ENCODE measurements at places on chromosomes 12 and 14.

DNA sequence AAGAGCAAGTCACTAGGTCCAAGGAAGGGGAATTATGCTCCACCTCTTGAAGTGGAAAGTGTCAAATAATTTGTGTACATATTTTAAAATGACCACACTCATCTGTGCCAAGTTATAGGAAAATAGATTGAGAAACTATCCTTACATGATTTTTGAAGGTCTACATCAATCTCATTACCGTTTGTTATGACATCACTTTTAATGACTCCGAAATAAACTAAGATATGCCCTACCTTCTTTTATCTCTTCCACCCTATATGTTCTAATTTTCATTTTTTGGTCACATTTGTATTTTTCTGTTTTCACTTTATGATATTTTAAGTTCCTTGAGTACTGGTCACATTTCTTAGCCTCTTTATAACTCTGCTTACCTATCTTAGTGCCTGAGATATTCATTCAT lies 3.3 kb upstream of the PSMC6 start:
- no peak for DNase-seq

DNA sequence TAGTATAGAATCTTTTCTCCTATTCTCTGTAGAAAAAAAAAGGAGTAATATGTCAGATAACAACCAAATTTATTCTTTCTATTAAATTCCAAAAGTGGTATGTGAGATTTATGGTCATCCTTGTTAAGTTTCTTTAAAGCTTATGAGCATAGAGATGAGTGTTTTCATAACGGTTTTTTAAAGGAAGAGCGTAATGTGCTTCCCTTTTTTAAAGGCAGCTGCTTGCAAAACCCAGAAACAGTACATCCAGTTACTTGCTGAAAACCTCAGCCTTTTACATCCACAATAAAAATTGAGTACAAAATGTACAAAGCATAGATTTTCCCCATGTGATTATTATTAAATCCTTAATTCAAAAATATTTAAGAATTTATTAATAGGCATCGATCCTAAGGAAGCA lies 53.6 kb upstream of the CD163 start:
- no peak for DNase-seq

GRCh38 chr12:58301038-58301729 lies 359.8 kb downstream of the ATP23 start:
- DNase-seq = no peak

GRCh38 chr14:57068511-57068910 lies 200.2 kb downstream of the EXOC5 start:
- DNase-seq = no peak

DNA sequence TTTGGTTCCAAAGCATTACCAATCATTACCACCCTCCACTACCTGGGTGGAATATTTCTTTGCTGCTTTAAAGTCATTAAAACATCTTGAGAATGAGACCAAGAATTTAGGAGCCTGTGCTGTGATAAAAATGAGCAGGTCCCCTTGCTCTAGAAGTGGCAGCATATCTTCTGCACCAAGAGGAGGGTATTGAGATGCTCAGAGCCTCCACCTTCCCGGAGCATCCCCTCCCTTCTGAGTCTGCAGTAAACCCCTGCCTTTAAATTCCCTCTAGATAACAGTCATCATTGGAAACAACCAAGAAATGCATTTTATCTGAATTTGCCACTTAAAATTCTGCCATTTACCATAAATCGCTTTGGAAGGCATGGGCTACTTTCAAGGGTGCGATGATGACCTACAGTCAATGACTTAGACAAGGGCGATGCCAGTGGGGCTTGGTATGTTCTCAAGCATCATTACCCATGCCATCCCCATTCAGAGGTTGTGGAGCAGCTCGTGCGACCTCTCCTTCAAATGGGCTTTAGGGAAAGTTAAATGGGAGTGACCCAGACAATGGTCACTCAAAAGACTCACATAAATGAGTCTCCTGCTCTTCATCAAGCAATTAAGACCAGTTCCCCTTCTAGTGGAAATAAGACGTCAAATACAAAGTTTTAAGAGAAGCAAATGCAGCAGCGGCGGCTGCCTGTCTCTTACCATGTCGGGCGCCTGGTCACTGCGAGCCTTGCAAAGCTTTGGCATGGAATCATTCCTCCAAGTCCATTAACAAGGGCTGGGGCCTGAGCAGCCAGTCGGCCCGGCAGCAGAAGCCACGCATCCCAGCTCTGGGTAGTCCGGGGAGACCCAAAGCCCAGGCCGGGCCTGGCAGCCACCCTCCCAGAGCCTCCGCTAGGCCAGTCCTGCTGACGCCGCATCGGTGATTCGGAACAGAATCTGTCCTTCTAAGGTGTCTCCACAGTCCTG lies 334.5 kb downstream of the TMEM121 start:
- no peak for DNase-seq

All from CD4-positive, alpha-beta memory T cell (primary cell).